CD4-positive, alpha-beta T cell treated with Interleukin-1 beta for 1 hour (primary cell): ENCODE measurements at places on chromosomes 4 and X.

DNA sequence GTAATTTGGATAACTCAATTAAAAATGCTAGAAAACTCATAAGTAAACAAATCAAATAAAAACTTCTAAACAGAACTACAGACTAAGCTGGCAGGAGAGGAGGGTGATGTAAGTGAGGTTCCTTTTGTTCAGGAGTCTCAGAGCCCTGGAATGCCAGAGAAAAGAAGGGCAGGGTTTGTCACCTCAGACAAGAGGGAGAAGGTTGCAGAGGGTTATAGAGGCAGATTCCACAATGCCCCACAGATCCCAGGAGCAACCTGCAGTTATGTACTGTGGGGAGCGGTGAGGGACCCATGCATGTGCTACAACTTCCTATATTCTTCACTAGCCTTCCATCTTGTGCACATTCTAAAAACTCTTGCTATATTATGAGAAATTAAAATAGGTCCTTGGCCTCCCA lies 129.7 kb downstream of the CFAP299 start:
- no peak for DNase-seq

DNA sequence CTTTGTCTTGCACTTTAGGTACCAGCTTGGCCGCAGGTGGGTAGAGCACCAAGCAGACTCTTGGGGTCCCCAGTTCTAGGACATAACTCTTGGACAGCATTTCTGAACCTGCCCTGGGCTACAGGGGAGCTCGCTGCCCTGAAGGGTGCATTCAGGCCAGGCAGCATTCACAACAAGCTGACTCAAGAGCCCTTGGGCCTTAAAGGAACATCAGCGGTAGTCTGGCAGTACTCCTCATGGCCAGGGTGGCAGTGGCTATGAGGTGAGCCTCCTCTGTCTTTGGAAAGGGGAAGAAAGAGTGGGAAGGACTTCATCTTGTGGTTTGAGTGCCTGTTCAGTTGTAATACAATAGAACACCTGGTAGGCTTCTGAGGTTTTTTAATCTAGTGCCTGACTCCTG lies 24.8 kb upstream of the SMARCA5 start:
- DNase-seq = no peak

DNA sequence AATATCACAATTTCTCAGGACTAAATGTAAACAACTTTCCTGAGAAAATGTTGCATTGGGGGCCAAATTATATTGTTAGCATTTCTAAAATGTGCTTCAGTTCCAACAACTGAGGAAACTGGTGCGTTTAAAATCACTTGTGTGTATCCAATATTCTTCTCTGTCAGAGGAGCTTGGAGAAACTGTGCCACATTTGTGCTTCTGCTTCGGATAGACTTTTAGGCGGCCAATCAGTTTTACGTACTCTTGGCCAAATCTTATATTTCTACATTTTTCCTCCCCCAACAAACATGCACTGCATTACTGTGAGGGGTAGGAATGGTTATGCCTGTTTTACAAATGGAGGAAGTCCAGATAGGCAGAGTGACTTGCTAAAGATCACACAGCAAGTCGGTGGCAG lies 27.4 kb upstream of the TRPC5OS start:
- DNase-seq = no peak

DNA sequence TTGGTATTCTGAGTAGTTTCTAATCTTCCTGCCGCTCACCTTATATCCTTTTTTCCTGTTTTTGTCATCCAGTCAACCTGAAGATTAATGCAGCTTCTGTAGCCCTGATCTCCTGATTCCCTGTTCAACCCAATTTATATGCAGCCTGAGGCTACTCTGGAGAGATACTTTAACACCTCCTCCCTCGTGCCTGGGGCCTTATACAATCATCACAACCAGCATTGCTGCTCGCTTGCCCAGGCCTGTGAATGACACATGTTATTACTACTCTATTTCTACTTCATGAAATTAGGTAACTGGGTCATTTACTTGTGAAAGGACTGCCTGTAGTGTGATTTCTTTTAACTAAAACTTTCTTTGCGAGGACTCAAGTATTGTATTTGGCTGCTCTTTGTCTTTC lies 33.7 kb upstream of the WDR17 start:
- no peak for DNase-seq

DNA sequence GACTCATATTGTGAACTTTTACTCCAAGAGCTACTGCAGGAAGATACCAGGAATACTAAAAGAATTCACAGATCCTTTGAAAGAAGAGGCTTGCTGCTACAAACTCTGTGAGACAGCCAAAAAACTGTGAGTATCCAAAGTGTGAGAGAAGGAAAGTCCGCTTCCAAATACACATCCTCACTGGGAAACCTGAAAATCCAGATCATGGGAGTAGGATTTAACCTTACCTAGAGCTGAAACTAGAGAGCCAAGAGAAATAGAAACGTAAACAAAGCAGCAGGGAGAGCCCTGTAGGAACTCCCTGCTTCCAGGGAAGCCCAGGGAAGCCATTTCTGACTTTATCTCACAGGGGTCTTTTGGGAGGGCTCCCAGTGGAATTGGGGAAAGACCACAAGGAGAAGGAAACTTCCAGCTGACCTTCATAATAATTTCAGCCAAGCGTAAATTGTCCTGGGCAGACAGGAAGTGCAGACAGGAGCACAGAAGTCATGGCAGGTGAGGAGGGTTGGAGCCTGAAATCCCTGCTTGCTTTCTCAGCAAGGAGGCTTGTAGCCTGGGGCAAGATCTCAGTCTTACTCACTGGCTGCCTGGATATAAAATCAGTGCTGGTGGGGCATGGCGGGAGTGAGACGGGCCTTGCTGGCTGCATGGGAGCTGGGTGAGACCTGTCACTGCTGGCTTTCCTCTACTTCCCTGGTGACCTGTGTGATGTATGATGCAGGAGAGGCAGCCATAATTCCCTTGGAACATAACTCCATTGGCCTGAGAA lies 26.2 kb upstream of the NFKB1 start:
- DNase-seq = no peak

DNA sequence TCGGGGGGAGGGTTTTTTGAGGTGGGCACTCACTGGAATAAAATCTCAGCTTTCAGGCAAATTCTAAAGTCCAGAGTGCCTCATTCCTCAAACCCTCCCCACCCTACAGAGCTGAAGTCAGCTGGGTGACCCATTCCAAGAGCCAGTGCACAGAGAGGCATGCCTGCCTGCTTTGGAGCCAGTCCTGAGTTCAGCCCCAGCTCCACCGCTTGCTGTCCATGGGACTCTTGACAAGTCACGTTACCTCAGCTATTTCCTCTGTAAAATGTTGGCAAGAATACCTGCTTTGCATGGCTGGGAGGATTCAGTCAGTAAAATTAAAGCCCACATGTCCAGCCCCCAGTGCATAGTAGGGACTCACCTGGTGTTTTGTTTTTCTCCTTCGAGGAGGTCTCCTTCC lies 125.9 kb upstream of the PJA1 start:
- DNase-seq = no peak

DNA sequence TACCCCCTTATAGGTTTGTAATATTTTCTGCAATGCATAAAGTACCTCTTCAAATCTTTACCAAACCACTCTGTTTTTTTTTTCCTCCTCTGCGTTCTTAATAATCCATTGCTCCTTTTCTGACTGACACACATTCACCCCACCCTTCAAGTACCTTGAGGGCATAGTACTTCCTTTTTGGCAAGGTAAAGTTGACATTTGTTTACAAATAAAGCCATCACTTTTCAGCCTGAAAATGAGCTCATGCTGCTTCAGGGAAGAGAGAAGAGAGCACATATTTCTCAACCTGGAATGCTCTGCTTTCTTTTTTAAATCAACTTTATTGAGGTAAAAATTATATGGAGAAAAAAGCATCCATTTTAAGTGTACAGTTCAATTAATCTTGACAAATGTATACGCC lies 113.9 kb downstream of the AGTR2 start:
- DNase-seq = no peak

DNA sequence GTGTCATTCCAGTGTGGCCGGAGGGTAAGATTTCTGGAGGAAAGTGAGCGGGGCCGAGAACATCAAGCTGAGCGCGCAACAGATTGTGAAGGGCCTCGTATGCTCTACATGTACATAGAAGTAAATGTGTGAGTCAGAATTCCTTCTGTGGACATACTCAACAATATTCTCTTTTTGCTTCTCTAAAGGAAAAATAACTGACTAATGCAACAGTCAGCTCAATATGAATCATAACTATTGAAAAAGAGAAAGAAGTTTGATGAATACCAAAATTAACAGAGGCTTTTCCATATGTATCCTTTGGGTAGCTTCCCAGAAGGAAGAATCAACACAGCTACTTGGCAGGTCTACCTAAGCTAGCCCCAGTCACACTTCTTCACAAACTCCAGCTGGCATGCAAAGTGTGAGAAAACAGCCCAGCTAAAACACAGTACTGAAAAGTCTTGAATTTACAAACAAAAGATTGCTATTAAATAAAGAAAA lies 87.5 kb upstream of the ZFP42 start:
- DNase-seq = no peak

GRCh38 chr4:181745933-181746625 lies 497.1 kb upstream of the TENM3 start:
- DNase-seq = no peak

DNA sequence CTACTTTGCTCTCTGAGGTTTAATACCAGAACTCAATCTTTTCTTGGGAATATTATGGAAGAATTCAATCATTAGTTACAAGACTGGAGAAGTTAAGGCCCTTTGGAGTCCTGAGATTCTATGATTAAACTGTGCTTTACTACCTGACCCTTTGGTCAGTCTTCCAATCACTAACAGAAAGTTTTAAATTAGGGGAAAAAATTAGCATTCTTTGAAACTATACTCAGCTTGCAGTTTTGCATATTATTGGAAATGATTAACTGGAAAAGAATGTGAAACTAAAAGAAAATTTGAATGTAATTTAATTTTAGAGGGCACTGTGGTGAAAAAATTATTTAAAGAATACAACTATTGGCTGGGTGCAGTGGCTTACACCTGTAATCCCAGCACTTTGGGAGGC lies 18.7 kb upstream of the GPR34 start:
- no peak for DNase-seq
